Activated T-helper 1 cell treated with anti-CD3 and anti-CD28 coated beads, Interleukin-2, amount 50 U/mL, for 16 hours (primary cell): ENCODE measurements at places on chromosomes 16 and 17.

DNA sequence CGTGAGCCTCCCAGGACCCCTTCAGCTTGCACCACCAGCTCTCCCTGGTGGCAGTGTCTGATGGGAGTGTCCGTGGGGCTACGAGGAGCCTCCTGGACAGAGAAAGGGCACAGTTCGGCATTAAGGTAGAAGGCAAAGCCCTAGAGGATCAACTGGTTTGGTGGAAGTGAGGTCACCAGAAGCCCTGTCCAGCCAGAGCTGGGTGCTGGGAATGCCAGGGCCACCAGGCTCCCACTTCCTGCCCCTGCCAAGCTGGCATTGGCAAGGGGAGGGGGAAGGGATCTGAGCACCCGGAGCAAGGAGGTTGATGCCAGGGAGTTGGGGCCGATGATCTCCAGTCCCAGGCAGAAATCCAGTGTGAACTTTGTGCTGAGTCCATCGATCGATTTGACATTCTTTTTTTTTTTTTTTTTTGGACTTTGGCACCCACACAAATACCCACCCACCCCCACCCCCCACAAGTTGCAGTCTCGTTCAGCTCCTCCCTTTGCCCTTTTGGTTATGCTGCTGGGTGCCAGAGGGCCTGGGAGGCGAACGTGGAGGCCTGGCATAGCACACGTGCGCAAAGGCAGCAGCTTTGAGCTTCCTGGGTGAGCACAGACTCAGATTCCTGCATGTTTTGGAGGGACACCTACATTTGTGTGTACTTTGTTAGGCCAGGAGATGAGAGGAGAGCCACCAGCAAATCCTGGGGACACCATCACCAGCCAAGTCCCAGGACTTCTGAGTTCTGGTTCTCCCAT lies 2.1 kb downstream of the NHERF1 start:
- DNase-seq: no peak

GRCh38 chr17:45149669-45150664 lies 1.7 kb downstream of the HEXIM1 start:
- DNase-seq: no peak

DNA sequence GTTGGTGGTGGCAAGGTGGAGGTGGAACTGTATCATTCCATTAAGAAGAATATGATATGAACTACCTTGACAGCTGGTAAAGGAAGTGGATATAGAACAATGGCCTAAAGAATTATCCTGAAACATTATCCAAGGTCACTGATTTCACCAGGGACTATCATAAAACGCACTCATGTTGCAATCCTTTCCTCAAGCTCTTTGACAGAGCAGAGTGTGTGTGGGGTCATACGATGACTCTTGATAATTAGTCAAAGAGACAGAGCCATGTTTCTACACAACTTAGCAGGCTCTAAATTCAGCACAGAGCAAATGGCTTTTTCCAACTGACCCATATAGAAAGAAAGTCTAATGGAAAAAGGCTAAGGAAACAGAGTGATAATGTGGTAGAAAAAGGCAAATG lies 126.4 kb upstream of the ANKFN1 start:
- no peak for DNase-seq

DNA sequence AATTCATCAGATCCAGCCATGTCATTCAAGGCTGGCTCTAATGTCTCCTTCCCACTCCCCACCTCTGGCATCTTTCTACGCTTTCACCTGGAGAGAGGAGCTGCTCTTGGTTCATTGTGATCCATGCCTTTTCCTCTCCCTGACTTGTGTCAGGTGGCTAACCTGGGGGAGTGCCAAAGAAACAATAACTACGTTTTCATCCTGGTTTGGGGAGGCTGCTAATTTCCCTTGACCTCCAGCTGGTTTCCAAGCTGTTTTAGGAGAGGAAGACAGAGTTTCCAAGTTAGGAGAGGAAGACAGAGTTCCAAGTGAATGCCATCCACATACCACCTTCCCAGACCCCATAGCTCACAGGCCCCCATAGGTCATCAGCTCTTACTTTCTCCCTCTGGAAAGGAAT lies 40.0 kb upstream of the HLF start:
- DNase-seq: no peak

DNA sequence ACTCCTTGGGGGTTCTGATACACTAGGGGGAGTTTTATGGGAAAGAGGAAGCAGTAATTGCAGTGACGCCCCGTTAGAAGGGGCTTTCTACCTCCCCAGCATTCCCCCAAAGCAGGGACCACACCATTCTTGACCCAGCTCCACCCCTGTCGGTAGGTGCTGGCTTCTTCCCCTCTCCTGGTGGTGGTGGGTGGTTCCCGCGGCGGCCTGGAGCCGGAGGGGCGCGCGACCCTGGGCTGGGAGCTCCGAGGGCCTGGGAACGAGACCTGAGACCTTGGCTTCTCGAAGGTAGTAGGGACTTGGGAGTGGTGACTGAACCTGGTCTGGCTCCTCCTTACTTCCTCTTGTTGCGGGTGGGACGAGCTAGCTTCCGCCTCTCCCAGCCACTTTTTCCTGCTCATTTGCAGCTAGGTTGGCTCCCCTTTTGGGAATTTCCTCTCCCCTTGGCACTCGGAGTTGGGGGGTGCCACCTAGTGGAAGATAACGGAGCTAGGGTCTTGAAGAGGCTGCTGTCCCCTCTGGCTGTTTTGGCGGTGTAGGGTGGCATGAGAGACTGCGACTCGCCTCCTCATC lies 438 bp downstream of the GRN start:
- DNase-seq: no peak

DNA sequence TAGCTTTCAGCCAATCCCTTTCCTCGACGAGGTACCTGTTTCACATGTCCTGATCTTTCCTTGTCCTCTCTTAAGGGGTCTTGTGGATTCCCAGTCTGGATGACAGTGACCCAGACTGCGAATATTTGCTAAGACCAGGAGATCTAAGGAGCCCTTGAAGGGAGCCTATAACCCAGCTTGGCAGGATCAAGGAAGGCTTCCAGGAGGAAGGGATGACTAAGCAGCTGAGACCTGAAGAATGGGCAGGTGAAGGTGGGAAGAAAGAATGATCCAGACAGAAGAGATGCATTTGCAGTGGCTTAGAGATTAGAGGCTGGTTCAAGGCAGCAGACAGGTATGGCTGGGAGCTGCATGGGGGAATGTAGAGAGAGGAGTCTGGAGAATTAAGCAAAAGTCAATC lies 1.9 kb upstream of the PDK2 start:
- no peak for DNase-seq

DNA sequence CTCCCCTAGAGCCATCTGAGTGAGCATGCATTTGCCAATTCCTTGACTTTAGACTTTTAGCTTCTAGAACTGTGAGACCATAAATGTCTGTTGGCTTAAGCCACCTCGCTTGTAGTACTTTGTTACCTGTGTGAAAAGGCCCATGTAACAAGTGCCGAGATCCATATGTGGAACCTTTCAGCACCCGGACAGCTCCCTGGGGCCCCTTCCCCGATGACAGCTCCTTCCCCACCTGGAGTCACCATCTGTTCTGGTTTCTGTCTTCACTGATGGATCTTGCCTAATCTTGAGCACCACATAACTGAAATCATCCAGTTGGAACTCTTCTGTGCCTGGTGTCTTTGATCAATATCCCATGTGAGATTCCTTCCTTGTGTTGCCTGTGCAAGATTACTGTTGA lies 78.9 kb upstream of the EEF2KMT start:
- no peak for DNase-seq

GRCh38 chr16:84175350-84176081 lies 11.3 kb downstream of the TAF1C start:
- DNase-seq: no peak

- no peak for DNase-seq
These were observed 31.2 kb downstream of the LYRM9 start for GRCh38 chr17:27862004-27862403.

- no peak for DNase-seq
These were observed 6.7 kb downstream of the SLC13A5 start for GRCh38 chr17:6706499-6706898.

GRCh38 chr17:35844547-35844946 lies 24.1 kb downstream of the HEATR9 start:
- DNase-seq: no peak

DNA sequence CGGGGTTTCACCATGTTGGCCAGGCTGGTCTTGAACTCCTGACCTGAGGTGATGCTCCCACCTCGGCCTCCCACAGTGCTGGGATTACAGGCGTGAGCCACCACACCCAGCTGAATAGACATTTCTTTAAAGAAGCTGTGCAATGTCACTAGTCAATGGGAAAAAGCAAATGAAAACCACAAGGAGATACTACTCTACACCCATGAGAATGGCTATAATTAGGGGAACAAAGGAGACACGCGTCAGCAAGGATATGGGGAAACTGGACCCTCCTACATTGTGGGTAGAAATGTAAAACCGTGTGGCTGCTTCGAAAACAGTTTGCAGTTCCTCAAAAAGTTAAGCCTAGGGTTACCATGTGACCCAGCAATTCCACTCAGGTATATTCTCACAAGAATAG lies 103.4 kb downstream of the VPS53 start:
- DNase-seq: no peak

GRCh38 chr17:13176436-13176835 lies 158.6 kb upstream of the ELAC2 start:
- no peak for DNase-seq

DNA sequence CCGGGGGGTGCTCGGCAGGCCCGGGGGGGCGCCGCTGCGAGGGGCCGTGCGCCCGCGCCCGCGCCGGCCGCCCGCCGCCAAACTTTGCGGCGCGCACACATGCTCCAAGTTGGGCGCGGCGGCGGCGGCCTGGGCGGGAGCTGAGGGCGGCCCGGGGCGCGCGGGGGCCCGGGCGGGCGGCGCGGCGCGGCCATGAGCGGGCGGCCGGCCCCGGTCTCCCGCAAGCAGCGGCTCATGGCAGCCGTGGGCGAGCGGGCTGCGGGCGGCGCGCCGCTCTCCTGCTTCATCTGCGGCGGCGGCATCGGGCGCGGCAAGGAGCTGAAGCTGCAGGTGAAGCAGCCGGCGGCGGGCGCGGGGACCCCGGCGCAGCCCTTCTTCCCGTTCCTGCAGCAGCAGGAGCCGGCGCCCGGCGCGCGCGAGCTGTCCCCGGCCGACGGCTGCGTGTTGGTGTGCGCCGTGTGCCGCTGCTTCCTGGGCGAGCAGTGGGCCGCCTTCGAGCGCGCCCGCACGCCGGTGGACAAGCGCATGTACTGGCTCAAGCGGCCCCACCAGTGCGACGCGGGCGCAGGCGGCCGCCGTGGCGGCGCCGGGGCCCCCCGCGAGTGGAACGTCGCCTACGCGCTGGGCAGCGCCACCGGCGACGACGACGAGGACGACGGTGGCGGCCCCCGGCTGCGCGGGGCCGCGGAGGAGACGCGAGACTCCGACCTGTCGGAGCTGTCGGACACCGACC lies 57.2 kb upstream of the CIBAR2 start:
- no peak for DNase-seq

DNA sequence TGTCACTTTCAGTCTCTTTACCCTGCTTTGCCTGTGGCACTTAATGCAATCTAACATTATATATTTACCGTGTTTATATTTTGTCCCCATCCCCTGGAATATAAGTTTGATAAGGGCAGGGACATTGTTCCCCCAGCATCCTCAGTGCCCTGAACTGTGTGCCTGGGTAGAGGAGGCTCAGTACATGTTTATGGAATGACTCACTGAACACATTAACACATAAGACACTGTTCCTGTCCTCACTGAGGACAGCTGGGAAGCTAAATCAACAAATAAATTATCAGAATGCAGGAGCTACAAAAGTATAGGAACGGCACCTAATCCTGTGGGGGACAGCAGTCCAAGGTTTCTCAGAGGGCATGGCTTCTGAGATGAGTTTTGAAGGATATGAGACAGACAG lies 27.8 kb downstream of the GRIN2A start:
- no peak for DNase-seq

- DNase-seq: no peak
These were observed 279.2 kb upstream of the CDH5 start for GRCh38 chr16:66087308-66087707.

DNA sequence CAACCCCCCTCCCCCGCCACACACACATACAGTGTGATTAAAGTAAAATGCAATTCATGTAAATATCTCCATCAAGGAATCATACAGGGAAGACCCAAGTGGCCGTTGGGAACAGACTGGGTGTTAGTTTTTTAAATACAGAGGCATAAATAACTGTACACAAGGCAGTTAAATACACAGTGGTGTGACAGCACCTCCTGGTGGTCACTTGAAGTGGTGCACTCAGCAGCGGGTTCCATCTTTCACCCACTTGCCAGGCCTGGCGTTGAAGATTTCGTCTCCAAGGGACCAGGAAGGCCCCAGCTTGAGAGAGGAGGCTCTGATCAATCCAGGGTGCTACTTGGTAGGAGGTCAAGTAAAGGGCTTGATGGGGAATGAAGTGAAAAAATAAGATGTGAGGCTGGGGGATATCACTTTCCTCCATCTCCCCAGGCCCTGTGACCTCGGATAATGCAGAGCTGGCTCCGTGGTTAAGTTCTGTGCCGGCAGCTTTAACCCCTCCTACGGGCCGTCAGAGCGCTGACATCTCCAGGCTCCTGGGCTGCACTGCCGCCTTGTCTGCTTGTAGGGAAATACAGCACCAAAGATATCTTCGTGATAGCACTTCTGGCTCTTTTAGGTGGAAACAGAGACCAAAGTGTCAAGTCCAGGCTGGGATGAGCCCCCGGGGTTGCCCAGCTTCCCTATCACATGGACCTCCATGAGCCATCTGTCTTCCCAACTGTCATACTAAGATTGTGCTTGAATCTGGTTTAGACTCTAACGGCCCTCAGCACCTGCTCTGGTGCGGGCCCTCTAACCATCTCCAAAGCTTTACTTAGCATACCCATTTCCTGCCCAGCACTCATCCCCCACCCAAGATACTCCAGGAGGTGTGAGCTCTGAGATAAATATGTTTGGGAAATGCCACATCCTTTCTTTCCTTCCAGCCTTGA lies 20.7 kb downstream of the LGALS9 start:
- DNase-seq: peak; percentile 45

DNA sequence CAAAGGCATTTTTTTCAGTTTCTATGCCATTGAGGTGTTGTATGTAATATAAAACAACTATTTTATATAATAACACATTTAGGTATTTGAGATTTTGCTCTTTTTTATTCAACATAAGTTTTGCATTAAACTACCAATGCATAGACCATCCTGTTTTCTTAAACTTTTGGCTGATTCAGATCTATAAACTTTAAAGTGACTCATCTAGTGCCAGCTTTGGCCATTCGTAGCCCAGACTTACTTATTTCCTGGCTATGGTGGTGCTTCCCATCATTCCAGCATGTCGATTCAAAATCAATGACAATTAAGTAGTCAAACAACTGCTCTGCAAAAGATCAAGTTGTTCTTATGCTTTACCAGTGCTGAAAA lies 3.1 kb downstream of the ERI2 start:
- DNase-seq: no peak

GRCh38 chr16:66127459-66128370 lies 238.8 kb upstream of the CDH5 start:
- no peak for DNase-seq

GRCh38 chr17:7884581-7885366 lies 3.8 kb upstream of the CHD3 start:
- DNase-seq: peak; percentile 16

DNA sequence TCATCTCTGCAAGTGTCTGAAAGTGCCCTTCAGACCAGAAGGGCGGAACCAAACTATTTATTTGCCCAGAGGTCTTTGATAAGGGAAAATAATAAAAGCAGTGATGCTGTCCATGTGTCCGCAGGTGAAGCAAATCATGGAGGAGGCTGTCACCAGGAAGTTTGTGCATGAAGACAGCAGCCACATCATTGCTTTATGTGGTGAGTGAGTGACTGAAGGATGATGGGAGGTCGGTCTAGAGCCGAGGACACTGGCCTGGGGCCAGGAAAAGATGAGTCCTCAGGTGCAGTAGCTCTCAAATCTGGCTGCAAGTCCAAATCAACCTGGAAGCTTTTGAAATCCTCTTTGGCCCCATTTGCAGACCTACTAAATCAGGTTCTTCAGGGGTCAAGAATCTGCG lies 6.1 kb downstream of the SGSM2 start:
- no peak for DNase-seq
